Glomerular endothelial cell (primary cell): ENCODE measurements at places on chromosomes 12 and 14. TPM values are rescaled to one million over a fixed set of nuclear protein-coding genes. Genes with fewer than 3 reads are reported as not detected.

Gene CD9
- 555 and 1,509 TPM in 2 replicates for total RNA-seq

Gene IFNG-AS1
- total RNA-seq = not detected in 2 replicates

Gene ARG2
- total RNA-seq = 7.1 and 17.0 TPM in 2 replicates

Gene ART4
- total RNA-seq = 0.29 and 1.8 TPM in 2 replicates
